ENCODE measurements at places on chromosomes 1 and 21. TPM values are rescaled to one million over a fixed set of nuclear protein-coding genes. Genes with fewer than 3 reads are reported as not detected.

Gene HENMT1
- total RNA-seq: 6.5 TPM

- peak; percentile 67 for DNase-seq
These were observed 88.3 kb upstream of the SELENON start for GRCh38 chr1:25711555-25712298.

DNA sequence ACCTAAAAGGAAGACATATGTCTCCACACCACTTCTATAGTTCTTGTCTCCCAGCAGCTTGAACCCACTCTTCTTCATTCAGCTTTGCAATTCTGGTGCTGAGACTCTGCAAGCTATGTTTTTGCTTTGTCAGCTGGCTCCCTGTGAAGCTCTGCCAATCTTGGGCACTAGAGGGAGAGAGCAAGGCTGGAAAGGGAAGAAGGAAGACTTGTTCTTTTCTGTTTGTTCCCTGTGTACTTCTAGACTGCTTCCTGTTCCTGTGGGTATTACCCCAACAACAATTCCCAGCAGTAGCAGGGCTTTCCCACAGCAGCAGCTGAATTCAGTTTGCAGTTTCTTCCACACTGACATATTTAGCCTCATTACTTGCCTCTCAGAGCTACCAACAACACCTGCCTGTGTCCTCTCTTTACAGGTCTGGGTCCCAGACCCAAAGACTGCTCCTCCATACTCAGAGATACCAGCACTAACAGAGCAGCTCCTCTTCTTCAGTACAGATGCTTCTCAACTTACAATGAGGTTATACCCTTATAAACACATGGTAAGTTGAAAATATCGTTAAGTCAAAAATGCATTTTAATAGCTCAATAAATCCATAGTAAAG is 275.2 kb upstream of the NEGR1 start:
- no peak for DNase-seq

GRCh38 chr21:40575976-40576375 is 271.0 kb downstream of the DSCAM start:
- no peak for DNase-seq

GRCh38 chr1:26853600-26853999 is 9.3 kb upstream of the SFN start:
- no peak for DNase-seq

DNA sequence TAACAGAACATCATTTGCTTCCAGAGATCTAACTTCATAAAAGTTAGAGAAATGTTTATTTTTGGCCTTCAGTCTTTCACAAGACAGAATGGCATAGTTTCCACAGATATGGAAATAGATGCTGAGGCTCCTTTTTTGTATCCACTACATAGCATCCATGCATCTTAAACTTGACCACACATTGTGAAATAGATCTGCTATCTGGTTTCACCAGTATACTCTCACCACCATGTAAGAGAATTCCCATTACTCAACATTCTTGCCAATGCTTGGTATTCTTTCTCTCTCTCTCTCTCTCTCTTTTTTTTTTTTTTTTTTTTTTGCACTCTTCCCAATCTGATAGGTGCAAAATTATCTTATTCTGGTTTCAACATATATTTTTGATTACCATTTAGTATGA is 52.1 kb upstream of the PRMT6 start:
- no peak for DNase-seq

DNA sequence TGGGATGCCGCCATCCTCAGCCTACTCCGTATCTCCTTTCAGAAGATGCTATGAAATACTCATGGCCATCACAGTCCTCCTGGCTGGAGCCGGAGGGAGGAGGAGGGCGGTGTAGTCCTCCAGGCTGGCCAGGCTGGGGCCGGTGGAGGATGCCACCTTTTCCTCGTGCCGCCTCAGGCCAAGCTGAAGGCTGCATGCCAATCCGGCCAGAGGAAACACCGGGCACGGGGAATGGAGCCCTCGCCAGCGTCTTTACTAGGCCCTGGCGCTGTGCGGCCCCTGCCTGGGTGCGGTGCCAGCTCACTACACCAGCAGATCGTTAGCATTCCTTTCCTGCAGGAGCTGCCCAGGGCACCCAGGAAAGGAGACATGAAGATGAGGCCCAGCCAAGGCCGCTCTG is 70.1 kb downstream of the CASZ1 start:
- DNase-seq: peak; percentile 80

Gene SFT2D2
- total RNA-seq: 74.6 TPM

GRCh38 chr1:48777219-48777895 is 666 bp upstream of the BEND5 start:
- DNase-seq: no peak

DNA sequence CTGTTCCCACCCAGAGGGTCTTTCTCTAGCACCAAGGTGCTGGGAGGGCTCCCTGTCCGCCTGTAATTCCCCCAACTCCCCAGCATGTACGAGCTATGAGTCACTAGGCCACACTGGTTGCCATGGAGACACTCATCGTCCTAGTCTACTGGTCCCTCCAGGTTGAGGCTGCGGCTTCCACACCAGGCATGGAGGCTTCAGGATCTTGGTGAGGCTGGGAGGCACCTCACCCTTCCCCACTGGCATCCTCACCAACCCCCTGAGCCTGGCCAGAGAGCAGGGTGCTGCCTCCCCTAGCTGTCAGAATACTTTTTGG is 75.6 kb upstream of the KAZN start:
- DNase-seq: no peak

DNA sequence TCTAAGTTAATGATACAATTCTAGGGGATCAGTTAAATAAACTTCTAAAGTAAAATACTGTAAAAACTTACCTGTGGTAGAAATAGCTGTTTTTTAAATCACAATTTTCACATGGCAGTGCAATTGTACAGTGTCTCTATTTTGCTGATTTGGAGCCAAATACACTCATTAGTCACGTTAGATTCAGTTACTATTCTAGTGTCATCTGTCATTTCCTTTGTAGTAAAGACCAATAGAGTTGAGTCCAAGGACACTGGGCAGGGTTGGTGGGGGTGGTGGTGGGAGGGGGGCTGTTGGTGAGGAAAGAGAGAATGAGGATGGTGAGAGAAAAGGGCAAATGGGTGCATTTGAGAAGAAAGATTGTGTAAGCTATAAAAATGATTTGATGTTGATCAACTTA is 33.6 kb downstream of the CD55 start:
- no peak for DNase-seq

Gene GJA9
- total RNA-seq: not detected

Gene GPR52
- 2.6 TPM for total RNA-seq

DNA sequence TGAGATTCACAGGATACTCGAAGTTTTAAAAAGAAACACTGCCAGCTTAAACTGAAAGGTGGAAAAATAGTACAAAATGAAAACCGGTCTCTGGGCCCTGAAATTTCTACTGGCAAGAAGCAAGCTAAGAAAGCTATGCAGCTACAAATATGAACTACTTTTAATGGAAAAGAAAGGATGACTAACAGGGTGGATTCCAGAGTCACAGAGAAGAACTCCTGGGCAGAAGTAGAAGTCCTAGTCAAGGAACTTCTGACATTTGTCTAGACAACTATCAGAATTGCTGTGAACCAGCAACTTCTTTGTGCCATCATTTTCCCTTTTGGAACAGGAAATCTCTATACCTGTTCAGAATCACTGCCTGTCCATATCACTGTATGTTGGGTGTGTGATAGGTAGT is 38.1 kb downstream of the CD160 start:
- DNase-seq: no peak

Gene ANKRD65
- 22.3 TPM for total RNA-seq

Gene PIGP
- 28.7 TPM for total RNA-seq

Gene EDN2
- 2.1 TPM for total RNA-seq

- DNase-seq: no peak
These were observed 82.7 kb downstream of the KAZN start for GRCh38 chr1:14681182-14681581.

DNA sequence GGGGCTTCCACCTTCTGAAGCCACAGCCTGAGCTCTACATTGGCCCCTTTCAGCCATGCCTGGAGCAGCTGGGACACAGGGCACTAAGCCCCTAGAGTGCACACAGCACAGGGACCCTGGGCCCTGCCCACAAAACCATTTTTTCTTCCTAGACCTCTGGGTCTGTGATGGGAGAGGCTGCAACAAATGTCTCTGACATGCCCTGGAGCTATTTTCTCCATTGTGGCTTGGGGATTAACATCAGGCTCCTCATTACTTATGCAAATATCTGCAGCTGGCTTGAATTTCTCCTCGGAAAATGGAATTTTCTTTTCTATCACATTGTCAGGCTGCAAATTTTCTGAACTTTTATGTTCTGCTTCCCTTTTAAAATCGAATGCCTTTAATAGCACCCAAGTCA is 795.7 kb downstream of the LTN1 start:
- DNase-seq: no peak

DNA sequence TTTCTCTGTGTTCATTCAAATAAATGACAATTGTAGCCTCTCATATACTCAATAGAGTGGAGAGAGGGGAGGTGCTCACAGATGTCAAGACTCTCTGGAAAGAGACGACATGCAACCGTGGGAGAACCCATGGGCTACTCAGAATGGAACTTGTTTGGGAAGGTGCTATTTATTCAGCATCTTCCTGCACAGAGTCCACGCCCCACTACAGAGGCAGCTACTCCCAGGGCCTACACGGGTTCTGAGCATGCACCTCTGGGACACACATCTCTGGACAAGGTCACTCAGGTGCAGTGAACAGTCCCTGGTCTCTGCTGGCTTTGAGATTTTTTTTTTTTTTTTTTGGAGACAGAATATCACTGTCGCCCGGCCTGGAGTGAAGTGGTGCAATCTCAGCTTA is 64.1 kb downstream of the NID1 start:
- DNase-seq: no peak

Gene ANXA9
- total RNA-seq: 0.68 TPM

DNA sequence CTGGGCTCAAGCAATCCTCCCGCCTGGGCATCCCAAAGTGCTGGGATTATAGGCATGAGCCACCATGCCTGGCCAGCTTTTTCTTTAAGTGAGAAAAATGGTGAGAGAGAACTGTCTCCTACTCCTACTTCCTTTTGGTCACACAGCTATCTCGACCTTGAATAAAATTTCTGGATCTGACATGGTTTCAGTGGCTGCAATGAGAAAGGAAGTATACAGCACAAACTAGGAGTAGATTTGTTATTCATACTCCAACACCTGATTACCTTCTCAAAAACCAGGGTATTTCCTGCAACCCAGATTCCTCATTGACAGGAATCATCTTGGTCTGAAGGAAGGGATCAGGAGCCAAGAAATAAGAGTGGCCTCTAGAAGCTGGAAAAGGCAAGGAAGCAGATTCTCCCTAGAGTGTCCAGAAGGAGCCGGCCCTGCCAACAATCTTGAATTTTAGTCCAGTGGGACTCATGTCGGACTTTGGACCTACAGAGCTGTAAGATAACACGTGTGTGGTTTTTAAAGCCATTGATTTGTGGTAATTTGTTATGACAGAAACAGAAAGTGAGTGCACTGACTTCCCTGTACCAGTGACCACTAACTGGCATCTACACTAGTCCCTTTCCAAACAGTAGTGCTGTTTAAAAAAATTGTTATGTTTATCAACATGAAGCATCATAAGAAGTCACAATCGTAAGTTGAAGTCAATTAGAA is 516.6 kb downstream of the SMYD3 start:
- DNase-seq: no peak
